ENCODE measurements at places on chromosomes 16 and 17.
A peak's percentile ranks its signal among the peaks of the same experiment; 100 is the strongest.

- DNase-seq, result peak; percentile 48
Measured at GRCh38 chr17:78396441-78397337, 18.2 kb downstream of the PGS1 start.

DNA sequence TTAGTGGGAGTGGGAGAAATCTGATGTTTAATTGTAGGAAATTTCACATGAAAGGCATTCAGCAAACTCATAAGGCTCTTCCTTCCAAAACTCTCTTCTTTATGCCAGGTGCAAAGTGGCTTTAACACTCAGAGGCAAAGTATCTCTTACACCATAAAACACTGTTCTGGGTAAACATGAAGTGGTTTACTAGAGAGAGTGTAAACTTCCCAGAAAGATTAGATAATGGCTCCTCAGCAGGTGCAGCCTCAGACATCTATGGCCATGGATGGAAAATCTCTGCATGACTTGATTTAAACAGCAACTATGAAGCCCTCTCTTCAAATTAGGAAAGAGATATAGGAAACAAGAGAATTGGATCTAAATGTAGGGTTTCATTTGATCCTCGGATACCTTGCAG is 583.1 kb upstream of the SALL1 start:
- DNase-seq, result no peak

- DNase-seq, result no peak
Measured at GRCh38 chr17:63474174-63474573, 2.7 kb upstream of the ACE start.

DNA sequence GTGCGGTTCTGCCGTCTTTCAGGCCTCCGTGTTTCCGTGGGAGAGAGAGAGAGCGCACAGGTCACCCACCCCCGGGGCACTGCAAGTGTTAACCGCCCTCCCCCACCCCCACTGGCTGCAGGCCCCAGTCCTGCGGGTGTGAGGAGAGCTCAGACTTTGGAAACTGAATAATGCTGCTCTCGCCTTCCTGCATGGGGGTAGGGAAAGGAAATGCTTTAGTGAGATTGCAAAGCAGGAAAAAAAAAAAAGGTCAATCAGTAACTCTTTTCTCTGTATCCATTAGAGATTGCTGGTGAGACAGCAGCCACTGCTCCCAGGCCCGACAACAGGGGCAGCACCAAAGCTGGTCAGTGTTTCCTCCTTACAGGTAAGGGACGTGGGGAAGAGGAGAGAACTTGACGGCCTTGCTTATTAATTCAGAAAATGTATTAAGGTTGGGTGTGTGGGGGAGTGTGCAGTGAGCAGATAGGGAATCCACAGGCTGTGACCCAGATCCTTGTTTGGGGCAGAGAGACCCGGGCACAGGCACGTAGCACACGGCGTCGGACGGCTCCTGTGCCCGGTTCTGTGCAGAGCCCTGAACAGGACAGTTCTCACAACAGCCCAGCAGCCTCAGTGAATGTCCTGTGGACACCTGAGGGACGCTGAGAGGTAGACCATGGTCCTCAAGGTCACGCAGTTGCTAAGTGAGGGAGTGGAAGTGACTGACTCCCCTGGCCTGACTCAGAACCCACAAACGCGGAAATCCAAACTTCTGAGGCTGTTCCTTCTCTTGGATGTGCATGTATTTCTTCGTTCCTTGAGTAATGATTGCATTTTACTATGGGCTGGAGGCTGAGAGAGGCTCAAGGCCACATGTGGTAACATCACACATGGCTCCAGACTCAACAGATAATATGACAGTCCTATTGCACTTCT is 156.5 kb downstream of the FOXL1 start:
- DNase-seq, result peak; percentile 58

DNA sequence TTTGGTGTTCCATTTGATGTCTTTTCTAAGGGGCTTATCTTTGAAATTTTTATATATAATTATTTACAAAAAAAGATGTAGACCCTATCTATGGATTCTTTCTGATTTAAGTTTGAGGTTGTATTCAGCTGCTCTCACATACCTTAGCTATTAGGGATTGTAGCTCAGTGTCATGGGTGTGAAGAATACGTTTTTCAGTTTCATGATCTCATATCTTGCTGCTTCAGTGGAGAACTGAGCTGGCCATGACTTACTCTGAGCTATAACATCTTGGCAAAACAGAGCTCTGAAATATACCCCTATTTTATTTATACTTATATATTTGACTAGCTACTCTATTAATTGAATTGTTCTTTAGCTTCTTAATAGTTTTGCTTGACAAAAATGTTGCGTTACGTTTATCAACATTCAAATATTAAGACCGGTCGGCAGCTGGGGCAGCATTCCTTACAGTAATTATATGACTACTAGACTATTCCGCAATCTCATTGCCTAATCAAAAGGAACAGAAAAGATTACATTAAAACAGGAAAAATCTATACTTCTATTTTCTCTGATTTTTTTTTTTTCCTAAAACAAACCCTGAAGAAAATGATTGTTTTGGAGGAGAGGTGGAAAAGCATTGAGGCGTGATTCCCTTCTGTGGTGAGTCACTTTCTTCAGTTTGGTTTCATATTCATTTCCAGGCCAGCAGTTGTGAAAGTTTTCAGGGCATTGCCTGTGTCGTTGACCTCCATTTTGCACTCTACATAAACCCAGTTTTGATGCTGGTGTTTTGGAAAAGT is 24.1 kb upstream of the KRT24 start:
- DNase-seq, result no peak

DNA sequence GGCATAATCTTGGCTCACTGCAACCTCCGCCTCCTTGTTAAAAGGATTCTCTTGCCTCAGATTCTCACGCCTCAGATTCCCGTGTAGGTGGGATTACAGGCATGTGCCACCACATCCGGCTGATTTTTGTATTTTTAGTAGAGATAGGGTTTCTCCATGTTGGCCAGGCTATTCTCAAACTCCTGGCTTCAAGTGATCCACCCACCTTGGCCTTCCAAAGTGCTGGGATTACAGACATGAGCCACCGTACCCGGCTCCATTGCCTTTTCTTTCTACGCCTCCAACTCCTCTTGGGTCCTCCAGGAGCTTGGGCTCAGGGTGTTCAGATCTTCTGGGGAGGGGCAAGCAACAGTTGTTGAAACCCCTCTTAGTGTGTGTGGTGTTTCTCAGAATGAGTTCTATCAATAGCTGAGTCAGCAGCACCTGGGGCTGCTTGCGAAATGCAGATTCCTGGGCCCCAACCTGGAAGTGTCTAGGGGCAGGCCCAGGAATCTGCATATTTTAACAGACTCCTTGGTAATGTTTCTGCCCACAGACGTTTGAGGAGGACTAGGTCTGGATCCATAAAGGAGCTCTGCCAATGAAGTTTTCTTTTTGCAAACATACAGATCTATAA is 31.4 kb downstream of the SEC14L5 start:
- no peak for DNase-seq

- DNase-seq, result no peak
Measured at GRCh38 chr16:35687781-35688180, 2228.4 kb downstream of the TP53TG3F start.

GRCh38 chr16:58615280-58615679 is 14.3 kb downstream of the CNOT1 start:
- DNase-seq, result peak; percentile 62

- DNase-seq, result no peak
Measured at GRCh38 chr17:44941712-44942331, 5.8 kb downstream of the KIF18B start.

- no peak for DNase-seq
Measured at GRCh38 chr16:8845699-8846298, 23.0 kb downstream of the CARHSP1 start.

GRCh38 chr17:74206332-74206818 is 2.9 kb downstream of the RPL38 start:
- DNase-seq, result peak; percentile 17

DNA sequence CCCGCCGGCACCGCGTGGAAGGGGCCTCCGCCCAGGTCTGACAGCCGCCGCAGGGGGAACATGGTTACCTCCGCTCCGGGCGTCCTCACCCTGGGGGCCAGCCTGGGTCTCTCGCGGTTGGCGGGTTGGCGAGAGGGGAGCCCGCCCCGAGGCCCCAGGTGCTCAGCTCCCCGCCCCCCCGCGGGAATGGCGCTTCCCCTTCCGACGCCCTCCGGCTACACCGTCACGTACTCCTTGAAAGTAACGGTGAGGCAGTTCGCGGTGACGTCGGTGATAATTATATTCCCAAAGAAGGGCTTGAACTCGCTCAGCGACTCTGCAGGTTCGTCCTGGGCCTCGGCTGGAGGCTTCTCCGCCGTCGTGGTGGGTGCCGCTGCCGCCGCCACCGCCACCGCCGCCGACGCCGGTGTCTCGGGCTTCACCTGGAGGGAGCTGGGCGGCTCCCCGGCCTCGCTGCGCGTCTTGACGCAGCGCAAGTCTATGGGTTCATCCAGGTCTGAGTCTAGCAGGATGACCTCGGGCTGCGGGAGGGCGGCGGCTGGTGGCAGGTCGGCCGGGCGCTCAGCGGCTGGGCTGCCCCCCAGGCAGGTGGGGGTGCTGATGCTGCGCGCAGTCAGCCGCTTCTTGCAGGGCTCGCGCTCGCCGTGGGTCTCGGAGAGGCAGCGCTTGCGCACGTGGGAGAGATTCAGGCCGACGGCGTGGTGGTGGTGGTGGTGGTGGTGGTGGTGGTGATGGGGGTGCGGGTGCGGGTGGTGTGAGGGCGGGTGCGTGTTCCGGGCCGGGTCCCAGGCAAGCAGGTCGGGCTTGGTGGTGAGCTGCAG is 5.3 kb downstream of the CBX4 start:
- DNase-seq, result no peak

DNA sequence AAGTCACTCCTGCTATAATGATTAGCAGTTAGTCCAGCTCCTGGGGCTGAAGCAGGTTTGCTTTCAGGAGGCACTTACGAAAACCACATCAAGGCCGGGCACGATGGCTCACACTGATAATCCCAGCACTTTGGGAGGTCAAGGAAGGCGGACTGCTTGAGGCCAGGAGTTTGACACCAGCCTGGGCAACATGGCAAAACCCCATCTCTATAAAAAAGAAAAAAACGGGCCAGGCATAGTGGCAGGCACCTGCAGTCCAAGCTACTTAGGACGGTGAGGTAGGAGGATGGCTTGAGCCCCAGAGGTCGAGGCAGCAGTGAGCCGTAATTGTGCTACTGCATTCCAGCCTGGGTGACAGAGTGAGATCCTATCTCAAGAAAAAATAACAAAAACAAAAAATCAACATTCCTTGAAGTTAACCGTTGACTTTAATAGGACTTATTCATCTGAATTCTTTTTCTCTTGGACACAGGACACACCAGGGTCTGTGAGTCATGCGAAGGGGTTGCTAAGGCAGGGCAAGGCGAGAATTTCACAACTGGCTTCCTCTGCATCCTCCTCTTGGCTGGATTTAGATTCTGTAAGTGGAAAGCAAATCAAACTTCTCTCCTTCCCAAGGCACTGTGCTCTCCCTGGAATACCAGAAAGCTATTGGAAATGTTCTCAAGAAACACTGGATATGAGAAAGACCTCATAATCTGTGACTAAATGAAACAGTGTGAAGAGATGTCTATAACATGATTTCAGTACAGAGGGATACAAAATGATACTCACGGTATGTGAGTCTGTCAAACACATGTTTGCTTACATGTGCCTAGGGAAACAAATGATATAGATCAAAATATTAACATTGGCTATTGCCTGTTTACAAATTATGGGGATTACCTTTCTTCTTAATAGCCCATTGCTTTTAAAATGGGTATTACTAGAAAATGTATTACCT is 99.5 kb downstream of the SYCE1L start:
- DNase-seq, result peak; percentile 97

DNA sequence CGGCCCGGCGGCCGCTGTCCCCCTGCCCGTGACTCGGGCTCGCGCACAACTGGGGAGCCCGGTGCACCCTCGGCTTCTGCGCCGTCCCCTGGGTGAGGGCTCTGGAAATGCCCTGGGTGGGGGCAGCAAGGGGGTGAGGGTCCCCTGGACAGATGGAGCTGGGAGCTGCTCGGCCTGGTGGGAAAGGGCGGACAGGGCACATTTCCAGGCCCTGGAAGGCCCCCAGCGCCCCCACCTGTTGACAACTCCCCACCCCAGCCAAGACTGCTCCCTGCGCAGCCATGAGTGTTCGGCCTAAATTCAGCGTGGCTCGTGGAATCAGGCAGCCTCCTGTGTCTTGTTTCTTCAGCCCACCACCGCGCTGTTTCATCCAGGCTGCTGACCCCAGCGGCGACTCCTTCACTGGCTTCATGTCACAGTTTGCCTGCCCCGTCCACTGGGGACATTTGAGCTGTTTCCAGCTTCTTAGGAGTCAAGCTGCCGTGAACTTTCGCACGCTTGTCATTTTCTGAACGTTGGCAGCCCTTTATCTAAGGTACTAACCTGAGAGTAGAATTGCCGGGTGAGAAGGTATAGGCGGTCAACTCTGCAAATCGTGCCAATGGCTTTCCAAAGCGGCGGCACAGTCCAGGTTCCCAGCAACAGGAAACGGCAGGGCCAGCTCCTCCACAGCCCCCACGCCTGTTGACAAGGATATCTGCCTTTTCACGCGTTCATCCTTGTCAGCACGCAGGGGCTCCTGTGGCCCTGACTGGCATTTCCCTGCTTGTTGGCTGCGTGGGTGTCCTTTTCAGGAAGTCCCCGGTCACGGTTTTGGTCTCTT is 895 bp downstream of the UTS2R start:
- DNase-seq, result no peak

DNA sequence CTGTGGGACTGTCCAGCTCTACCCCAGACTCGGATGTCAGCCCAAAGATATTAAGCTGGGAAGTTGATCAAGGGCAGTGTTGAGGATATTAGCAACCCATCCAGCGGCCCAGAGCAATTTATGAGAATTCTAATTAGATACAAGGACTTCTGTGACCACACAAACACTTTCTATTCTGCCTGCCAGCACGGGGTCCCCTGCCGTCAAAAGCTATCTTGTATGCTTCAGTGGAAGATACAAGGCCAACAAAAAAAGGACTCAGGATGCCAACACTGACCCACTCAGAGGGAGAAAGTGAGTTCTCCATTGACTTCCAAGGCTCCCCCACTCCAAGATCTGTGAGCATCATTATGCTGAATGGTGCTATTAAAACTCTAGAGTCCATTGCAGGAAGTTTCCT is 390.7 kb downstream of the GRIN2A start:
- no peak for DNase-seq

GRCh38 chr16:85563515-85564276 is 49.4 kb upstream of the GSE1 start:
- DNase-seq, result no peak

- no peak for DNase-seq
Measured at GRCh38 chr17:66339561-66339960, 37.1 kb downstream of the PRKCA start.

DNA sequence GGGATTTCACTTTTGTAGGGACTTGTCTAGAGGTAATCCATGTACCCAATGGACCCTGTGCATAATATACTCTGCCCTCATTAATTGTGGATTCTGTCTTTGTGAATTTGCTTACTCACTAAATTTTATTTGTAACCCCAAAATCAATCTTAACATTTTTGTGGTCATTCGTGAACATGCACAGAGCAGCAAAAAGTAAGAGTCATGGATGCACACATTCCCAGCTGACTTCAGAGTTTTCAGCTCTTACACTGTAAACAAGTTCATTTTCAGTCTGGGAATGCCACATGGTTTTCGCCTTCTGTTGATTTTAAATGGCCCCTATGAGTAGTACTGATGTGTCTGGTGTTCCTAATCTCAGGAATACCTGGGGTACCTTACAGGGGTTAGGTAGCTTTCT is 24.3 kb downstream of the TAC4 start:
- DNase-seq, result peak; percentile 43

- DNase-seq, result no peak
Measured at GRCh38 chr17:38616361-38616760, 10.6 kb upstream of the SRCIN1 start.

All from fibroblast of skin of right biceps (primary cell).